ENCODE measurements at places on chromosomes 6 and 20. TPM values are rescaled to one million over a fixed set of nuclear protein-coding genes. Genes with fewer than 3 reads are reported as not detected.

DEFB124 gene
- polyA plus RNA-seq = not detected

KHDC1L gene
- not detected for polyA plus RNA-seq

SLC12A5 gene
- polyA plus RNA-seq = 0.70 TPM

TUBB2B gene
- 13.3 TPM for polyA plus RNA-seq

GATA5 gene
- polyA plus RNA-seq = not detected

IRF4 gene
- polyA plus RNA-seq = not detected

Measured in BJ (cell line).